ENCODE measurements at places on chromosomes 7 and 10.

- no peak for DNase-seq
Measured at GRCh38 chr7:36088966-36089365, 64.1 kb upstream of the EEPD1 start.

DNA sequence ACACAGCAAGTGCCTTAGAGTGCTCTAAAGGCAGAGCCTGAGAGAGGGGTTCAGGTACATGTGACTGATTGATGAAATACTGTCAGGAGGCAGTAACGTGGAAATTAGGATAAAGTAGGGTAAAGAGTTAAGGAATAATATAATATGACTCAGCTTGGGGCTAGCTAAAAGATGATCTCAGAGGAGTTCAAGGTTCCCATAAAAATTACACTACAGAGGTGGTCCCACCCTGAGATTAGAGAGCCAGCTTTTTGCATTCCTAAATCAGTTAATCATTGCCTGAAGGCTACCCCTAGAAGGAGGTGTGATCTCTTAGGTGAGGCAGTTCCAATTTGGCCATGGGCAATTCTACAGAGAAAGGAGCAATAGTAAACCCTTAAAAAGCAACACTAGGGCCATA lies 5.8 kb downstream of the LIPJ start:
- no peak for DNase-seq

- DNase-seq: no peak
Measured at GRCh38 chr10:32556783-32557395, 110.9 kb downstream of the CCDC7 start.

GRCh38 chr10:77348082-77348481 lies 289.5 kb downstream of the KCNMA1 start:
- no peak for DNase-seq

GRCh38 chr7:79489371-79489770 lies 35.9 kb upstream of the MAGI2 start:
- DNase-seq: no peak

DNA sequence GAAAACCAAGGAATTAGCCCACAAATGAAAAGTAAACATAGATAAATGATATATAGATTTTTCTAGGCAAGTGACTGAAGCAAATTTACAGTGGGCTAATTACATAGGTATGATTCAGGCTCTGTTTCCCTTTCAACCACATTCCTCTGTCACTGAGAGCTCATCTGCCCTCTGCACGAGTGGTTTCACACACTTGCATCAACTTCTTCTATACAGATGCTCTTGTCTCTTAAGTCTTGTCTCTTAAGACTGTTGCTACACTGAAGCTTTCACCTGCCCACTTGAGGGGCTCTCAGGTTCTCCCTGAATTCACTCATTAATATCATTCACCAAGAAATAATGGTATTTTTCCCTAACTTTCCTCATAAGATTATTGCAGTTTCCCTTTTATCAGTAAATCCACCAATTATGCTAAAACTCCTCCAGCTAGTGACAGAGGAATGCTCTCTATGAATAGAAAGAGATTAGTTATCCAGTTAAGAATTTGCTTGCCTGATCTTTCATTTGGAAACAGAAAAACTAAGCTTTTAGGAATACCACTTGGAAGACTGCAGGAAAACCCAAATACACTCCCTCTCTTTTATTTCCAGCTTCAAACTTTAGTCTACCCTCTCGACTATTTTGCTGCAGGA lies 95.7 kb downstream of the ELAPOR2 start:
- DNase-seq: no peak

- no peak for DNase-seq
Measured at GRCh38 chr10:120453886-120454285, 3.1 kb upstream of the PLPP4 start.

DNA sequence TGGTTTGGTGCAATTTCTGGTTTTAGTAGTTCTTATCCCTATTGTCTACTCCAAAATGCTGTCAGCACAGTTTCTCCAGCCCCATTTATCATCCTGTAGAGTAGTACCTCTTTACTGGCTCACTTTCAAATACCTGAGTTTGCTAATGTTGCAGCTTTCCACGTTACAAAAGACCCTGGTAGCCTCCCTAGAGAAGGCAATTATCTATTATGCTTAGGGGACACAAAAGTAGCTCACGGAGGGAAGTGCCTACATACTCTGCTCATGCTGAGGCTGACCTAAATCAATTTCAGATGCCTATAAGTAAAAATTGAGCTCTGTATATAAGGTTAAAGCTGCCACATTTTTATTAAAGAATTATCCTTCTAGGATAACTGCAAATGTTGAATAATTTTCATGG lies 603.6 kb downstream of the CNTNAP2 start:
- DNase-seq: no peak

- DNase-seq: no peak
Measured at GRCh38 chr7:27430105-27430504, 187.5 kb downstream of the EVX1 start.

- DNase-seq: no peak
Measured at GRCh38 chr7:48637382-48637781, 287.0 kb upstream of the CDC14C start.

DNA sequence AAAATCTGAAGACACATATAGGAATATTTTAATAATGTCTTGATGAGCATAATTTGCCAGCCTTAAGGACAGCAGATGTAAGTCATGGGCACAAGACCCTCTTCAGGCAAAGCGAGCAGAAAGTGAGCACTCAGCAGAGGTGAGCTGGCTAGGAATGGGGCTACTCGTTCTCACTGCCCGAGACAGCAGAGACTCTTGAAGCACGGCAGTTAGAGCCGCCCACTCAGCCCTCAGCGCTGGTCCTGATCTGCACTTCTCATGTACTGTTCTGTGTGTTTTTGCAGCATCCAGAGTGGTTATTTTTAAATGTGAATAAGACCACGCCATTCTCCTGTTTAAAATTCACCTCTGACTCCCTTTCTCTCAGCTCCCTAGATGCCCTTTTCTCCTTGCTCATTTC lies 65.3 kb downstream of the GFRA1 start:
- DNase-seq: no peak

GRCh38 chr7:51031216-51031615 lies 248.5 kb upstream of the GRB10 start:
- DNase-seq: no peak

DNA sequence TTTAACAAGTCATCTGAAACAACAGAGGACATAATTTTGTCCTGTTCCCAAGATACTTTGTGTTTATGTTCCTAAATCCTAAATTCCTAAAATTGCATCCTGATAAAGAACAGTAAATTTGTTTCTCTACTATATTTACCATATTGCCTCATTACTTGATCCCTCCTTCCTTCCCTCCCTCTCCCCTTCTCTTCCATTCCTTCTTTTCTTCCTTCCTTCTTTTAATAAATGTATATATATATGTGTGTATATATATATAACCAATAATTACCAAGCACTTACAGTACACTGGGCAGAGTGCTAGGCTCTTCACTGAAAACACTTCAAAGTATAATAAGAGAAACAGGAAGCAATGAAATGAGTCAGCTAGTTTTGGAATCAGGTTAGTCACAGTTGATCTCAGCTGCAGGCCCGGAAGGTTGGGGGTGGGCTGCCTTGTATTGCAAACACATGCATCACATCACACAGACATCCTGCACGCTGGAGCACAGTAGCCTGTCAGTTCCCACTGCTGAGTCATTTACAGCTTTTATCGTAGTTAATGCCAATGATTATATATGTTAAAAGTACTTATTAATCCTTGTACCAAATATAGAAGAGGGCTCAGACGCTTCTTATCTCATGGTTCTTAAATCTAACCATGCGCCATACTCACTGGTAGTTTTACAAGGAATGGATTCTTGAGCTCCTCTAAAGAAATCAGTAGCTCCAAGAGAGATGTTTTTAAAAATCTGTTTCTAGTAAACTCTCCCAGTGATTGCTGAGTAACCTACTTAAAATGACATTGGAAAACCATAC lies 551.7 kb downstream of the GRM8 start:
- no peak for DNase-seq

- DNase-seq: no peak
Measured at GRCh38 chr7:133703547-133703946, 423.6 kb upstream of the LRGUK start.

GRCh38 chr7:24939416-24939815 lies 40.6 kb downstream of the OSBPL3 start:
- DNase-seq: no peak

GRCh38 chr10:142371-142770 lies 7.1 kb downstream of the ZMYND11 start:
- no peak for DNase-seq

- DNase-seq: no peak
Measured at GRCh38 chr7:117012284-117012683, 59.0 kb downstream of the ST7 start.

- DNase-seq: no peak
Measured at GRCh38 chr10:60073397-60073780, 167.0 kb upstream of the CCDC6 start.

DNA sequence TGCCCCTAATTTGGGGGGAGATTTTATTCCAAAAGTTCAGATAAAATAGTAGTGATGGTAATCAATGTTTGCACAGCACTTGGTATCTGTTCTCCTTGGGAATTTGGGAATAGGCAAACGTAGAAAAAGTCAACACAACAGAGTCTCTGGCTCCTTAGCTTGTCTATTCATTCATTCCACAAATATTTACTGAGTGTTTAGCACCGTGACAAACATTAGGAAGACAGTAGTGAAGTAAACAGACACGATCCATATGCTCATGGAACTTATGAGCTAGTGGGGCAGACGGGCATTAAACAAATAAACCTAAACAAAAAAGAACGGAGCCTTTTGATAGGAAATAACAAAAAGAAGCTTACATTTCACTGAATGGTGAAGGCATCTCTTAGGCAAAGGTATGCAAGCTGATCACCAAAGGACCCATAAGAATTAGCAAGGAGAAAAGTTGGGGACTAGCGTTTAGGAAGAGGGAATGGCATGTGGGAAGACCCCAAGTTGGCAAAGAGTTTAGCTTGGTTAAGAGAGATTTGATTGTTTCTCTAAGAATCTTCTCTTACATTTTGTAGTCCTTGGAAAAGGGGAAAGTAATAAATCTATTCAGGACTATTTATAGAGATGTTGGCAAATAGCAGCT lies 243.9 kb upstream of the NPY start:
- no peak for DNase-seq

DNA sequence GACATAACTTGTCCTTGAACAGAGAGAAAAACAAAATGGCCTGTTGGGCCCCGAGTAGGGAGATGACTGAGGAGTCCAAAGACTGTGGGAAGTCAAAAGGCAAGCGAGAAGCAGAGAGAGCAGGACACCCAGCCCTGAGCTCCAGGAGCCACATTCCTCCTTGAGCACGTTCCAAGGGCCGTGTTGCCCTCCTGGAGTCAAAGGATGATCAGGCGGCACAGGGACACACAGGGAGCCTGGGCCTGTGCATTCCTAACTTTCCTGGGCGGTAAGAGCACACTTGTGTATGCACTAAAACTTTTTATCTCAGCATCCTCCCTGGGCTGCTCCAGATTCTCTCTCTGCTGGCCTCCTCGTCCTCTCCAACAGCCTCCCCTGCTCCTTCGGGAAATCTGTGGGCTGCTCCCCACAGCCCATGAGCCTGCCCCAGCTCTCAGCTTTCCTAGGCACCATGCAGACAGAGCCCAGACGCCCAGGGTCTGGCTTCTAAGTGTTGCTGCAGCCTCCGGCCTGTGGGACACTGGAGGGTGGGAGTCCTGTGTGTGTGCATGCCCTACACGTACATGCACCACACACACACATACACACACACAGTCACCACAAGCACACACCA lies 281.8 kb downstream of the POU6F2 start:
- no peak for DNase-seq

DNA sequence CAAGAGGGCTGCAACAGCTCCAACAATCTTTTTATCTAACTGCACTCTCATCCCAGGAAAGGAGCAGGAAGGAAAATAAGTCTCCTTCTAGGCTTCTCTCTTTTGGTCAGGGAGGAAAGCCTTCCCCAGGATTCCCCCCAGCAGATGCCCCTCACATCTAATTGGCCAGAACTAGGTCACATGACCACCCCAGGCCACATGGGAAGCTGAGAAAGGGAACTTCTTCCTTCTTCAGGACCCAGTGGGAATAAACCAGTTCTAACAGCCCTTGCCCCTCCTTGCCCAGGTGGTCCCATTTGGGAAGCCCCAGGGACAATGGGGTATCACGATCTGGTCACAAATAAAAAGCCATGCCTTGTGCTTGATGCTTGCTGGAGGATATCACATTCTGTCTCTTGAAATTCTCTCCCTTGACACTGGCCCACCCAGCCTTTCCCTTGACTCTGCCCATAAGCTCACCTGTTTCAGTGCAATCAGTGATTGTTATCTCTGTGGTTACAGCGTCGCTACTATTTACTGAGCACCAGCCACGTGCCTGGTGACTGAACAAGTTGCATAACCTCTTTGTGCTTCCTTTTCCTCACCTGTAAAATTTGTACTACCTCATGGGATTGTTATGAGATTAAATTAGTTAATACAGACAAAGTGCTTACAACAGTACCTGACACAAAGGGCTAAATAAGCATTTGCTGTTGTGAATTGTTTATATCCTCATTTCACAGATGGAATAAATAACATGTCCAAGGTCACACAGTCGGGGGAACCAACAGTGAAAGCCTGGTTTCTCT lies 9.0 kb upstream of the TACR2 start:
- no peak for DNase-seq

DNA sequence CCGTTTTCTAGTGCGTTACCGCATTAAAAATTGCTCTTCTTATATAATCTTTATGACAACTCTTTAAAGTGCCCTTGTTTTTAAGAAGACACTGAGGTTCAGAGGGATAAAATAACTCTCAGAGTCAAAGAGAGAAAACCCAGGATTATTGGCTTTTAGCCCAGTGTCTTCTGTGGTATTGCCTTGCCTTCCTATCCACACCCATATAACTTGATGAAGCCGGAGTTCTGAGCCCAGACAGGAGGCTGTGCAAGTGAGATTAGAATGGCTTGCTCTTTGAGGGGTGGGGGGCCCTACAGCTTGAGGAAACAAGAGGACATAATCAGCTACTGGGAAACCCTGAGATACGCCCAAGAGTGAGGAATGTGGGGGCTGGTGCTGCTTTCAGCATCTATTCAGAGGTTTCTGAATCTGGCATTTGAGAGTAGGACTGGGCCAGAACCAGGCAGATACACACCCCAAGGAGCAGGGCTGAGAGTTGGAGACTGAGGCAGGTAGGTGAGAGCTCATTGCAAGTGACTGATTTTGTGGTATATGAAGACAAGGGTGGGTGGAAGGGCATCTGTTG lies 2.3 kb downstream of the PRXL2A start:
- no peak for DNase-seq

- no peak for DNase-seq
Measured at GRCh38 chr7:96855691-96856090, 146.0 kb upstream of the SEM1 start.

DNA sequence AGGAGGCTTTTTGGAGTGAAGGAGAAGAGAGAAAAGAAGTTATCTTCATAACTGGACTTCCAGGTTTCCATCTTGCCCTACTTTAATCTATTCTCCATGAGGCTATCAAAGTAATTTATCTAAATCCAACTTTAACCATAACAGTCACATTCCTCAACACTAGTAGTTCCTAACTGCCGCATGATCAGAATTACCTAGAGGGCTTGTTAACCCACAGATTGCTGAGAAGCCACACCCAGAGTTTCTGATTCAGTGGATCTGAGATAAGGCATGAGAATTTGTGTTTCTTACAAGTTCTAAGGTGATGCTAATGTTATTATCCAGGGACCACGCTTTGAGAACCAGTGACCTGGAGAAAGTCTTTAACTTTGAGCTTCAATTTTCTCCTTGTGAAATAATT lies 8.3 kb upstream of the COL1A2 start:
- no peak for DNase-seq

GRCh38 chr7:84060000-84060399 lies 134.6 kb downstream of the SEMA3A start:
- DNase-seq: no peak

- no peak for DNase-seq
Measured at GRCh38 chr10:132185601-132186487, 904 bp upstream of the DPYSL4 start.
